ENCODE measurements at places on chromosomes 11 and 22.

DNA sequence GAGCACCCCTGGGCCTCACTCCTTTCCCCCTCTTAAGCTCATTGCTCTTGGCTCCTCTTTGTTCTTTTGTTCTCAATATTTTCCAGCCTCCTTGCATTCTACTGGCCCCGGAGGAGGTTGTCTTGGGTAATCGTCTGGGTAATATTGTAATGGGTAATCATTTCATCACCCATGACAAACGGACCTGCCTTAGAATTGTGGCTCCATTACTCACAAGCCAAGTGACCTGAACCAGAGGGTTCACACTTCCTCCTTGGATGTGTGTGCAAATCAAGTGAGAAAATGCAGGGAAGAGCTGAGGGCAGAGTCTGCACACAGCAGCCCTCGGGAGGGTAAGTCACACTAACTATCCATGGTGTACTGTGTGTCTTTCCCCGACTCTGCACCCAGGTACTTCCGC lies 305.0 kb downstream of the BUD13 start:
- DNase-seq: no peak

- DNase-seq: no peak
Observed at GRCh38 chr11:111531136-111531535, 9.4 kb upstream of the LAYN start.

DNA sequence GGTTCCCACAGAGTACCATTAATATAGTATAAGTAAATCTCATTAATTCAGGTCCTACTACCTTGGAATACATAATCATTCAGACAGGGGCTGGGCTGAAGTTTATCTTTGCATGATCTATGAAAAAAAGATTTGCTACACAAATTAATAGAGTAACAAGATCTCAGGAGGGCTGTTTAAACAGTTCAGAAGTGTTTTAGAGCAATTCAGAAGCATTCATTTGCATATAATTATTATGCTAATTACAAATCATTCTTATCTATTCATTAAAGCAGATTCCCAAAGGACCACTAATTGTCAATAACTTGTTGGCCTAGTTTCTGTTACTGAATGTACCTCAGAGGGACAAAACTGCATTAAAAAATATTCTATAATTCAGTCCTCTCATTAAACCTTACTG lies 40.5 kb downstream of the PITPNB start:
- DNase-seq: no peak

GRCh38 chr11:15216678-15217077 lies 102.0 kb downstream of the INSC start:
- no peak for DNase-seq

GRCh38 chr11:26993965-26994457 lies at the start of gene FIBIN:
TSS of gene FIBIN (plus strand) at chr11:26994112. CDS start at chr11:26994527, 415 bp downstream.
- DNase-seq: peak; percentile 84

DNA sequence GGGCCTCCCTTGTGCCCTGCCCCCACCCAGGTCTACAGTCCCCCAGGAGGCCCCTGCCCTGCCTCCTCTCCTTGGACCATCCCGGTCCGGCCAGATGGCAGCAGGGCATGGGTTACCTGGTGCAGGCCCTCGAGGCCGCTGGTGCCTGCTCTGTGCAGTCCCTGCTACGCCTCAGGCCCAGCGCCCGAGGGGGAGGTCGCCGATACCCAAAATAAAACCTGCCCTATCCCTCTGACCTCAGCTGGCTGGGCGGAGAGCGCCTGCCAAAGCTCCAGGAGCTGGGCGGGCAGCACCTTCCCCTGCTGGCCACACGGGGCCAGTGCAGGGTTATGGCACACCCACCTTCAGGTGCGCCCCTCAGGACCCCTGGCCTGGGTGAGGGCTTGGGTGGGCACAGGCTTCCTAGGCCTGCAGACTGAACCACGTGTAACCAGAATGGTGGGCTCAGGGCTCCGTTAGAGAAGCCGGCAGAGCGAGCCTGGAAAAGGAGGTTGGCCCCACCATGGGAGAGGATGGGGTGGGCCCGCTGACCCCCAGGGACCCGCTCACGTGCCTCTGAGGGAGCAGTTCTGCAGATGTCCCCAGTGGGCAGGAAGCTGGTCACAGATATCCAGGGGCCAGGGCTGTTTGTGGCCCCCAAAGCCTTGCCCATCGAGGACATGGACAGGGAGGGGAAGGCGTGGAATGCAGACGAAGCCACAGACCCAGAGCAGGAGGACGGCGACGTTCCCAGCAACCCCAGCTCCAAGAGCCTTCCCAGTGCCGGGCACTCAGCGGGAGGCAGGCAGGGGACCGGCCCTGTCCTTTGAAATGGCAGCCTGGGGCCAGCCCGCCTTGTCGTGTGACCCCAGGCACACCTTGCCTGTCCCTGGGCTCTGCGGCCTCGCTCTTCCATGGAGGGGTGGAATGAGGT lies 1.7 kb upstream of the TNNT3 start:
- no peak for DNase-seq

Data from hindlimb muscle (tissue), 1 donor.